ENCODE measurements at places on chromosomes 7 and 10. TPM values are rescaled to one million over a fixed set of nuclear protein-coding genes. Genes with fewer than 3 reads are reported as not detected.
A peak's percentile ranks its signal among the peaks of the same experiment; 100 is the strongest.

Gene FBXL13
- total RNA-seq: 0.36 TPM

Gene SNX13
- total RNA-seq: 42.2 TPM

GRCh38 chr7:83101530-83101929 lies 61.2 kb downstream of the PCLO start:
- no peak for DNase-seq
- H3K27ac ChIP-seq: no peak overlapping the region
- no peaks in the 10 kb centered on the region for H3K27me3 ChIP-seq

Gene PIP
- not detected for total RNA-seq

Gene COL26A1
- not detected for total RNA-seq

DNA sequence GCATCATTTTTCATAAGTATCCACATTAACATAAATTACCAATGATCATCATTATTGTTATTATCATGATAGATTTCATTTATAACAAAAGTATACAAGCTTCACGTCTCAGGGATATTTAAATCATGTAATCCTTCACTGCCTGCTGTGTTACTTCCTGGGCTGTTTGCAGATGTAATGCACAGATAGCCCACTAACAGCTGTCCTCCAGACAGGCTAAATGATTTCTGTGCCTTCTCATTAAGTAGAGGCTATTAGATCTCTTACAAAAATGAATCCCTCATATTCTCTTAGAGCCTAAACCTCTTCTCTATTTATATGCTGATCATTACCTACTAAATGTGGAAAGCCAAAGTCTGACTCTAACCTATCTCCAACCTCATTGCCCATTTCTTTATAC lies 9.3 kb downstream of the PCLO start:
- H3K27ac ChIP-seq: no peak overlapping the region
- H3K4me1 ChIP-seq: no peaks in the 10 kb centered on the region
- DNase-seq: no peak

GRCh38 chr10:29947701-29948060 lies 111.7 kb downstream of the JCAD start:
- H3K27ac ChIP-seq: peak overlapping the region; percentile 88
- no peaks in the 10 kb centered on the region for H3K36me3 ChIP-seq
- peak overlapping the region; percentile 9 for H3K4me3 ChIP-seq
- DNase-seq: no peak

- no peaks in the 10 kb centered on the region for H3K36me3 ChIP-seq
- peaks cover 12% of the 10 kb centered on the region for H3K4me1 ChIP-seq
- no peak overlapping the region for H3K27ac ChIP-seq
These were observed 59.8 kb downstream of the CSGALNACT2 start for GRCh38 chr10:43197834-43198681.

Gene SFTPD
- 0.49 TPM for total RNA-seq

- no peak overlapping the region for H3K27ac ChIP-seq
- peaks cover 85% of the 10 kb centered on the region for H3K36me3 ChIP-seq
- DNase-seq: no peak
- no peak overlapping the region for H3K4me3 ChIP-seq
These were observed 208.1 kb downstream of the TCF7L2 start for GRCh38 chr10:113158183-113158582.

Gene RELN
- total RNA-seq: 0.44 TPM

DNA sequence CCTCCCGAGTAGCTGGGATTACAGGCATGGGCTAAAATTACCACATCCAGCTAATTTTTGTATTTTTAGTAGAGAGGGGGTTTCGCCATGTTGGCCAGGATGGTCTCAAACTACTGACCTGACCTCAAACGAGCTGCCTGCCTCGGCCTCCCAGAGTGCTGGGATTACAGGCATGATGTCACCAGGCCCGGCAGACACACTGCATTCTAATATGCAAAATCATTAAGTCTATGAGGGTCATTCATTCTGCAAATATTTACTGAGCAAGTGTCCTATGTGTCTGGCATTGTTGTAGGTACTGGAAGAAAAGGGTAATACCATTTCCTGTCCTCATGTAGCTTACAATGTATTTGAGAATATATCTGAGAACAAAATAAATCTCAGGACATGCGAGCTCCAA lies 2.7 kb downstream of the PUS7 start:
- peaks cover 23% of the 10 kb centered on the region for H3K4me1 ChIP-seq
- no peak for DNase-seq
- no peak overlapping the region for H3K27ac ChIP-seq
- H3K27me3 ChIP-seq: no peaks in the 10 kb centered on the region

DNA sequence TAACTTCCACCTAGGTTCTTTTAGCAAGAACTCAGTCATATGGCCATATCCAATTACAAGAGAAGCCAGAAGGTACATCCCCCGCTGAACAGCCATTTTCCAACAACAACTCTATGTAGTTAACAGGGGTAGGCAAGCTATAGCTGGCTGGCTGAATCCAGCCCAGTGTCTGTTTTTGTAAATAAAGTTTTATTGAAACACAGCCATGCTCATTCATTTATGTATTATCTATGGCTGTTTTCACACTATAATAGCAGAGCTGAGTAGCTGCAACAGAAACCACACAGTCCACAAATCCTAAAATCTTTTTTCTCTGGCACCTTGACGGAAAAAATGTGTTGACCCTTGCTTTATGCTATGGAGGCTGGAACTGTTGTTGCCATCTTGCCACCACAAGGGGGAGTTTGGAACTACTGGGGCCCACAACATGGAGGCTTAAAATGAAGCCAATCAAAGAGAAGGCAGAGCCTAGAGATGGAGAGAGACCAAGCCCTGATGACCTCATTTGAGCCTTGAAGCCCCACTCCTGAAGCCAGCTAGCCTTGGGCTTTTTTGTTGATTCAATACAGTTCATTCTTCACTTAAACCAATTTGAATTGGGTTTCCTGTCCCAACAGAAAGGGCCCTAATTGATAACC lies 33.3 kb upstream of the XPNPEP1 start:
- no peak for DNase-seq
- H3K4me1 ChIP-seq: peaks cover 11% of the 10 kb centered on the region
- H3K27me3 ChIP-seq: no peaks in the 10 kb centered on the region
- H3K27ac ChIP-seq: no peak overlapping the region
- H3K36me3 ChIP-seq: no peaks in the 10 kb centered on the region

DNA sequence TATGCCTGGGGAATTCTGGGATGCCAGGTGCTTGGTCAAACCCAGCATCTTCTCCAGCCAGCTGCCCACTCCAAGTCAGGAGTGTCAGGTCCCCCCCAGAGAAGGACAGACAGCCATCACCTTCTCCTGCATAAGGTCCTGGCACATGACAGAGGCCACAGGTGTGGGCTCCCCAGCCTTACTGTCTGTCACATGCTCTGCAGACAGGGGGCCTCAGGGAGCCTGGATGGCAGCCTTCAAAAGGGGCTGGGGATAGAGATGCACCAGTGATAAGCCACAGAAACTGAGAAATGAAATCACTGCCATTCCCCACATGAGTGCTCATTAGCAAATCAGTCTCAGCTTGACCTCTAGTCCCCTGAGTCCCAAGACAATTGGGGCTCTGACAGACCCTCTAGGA lies 72.9 kb downstream of the PLXNA4 start:
- H3K36me3 ChIP-seq: peaks cover 16% of the 10 kb centered on the region
- H3K27ac ChIP-seq: no peak overlapping the region
- no peak for DNase-seq
- H3K4me3 ChIP-seq: no peak overlapping the region

Measured in left ventricle myocardium inferior (tissue), 1 donor.